ENCODE measurements at places on chromosomes 11 and 22. TPM values are rescaled to one million over a fixed set of nuclear protein-coding genes. Genes with fewer than 3 reads are reported as not detected.

GRCh38 chr11:43035086-43035485 is 276.7 kb upstream of the API5 start:
- DNase-seq = no peak

DNA sequence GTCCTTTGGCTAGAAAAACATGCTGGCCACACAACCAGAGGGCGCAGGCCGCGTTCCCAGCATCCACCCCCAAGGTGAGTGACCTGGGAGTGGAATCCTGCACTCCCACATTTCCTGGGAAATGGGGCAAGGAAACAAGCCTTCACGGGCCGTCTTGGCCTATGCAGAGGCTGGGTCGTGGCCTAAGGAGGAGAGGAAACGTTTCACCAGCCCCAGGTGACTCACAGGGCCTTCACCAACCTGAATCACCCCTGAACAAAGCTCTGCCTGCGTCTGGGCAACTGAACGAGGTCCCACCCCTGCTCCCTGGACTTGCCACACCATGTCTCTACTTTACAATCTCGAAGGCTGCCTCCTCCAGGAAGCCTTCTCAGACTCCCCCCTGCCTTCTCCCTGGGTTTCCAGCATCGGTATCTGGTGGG is 13.2 kb downstream of the MYH9 start:
- no peak for DNase-seq

Gene LRRC32
- 0.05 TPM for total RNA-seq

Gene GLB1L2
- total RNA-seq = 8.9 TPM

DNA sequence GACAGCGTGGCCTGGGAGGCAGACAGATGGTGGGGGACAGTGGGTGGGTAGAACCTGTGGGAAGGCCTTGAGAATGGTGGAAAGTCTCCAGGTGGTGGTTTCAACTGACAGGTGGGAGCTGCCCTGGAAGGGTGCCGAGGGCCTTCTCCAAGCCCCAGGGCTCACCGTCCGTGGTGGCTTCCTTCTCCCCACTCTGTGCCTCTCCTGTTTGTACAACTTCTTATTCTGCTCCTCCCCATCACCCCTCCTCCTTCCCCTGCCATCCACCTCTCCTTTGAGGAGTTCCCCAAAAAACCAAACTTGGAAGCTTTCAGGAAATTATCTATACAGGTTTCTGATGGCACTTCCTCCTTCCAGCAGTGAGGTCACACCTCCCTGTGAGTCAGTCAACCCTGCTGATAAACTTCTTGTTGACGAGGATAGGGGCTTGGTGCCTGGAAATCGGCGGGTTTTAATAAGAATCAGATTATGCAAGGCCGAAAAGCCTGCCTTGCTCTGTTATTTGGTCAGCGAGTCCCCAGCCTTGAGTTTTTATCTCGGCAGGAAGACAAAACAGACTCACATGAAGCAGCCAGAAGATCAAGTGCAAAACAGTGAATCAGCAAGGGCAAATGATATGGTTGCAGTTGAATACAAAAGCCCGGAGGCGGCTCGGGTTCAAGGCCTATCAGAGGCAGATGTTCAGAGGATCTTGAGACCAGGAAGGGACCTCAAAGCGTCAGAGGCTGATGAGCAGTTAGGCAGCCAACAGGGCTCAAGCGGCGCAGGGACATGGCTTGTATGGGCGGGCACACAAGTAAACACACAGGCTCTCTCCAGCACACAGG is 9.5 kb upstream of the ST3GAL4 start:
- no peak for DNase-seq

- DNase-seq = no peak
These were observed 581.3 kb downstream of the SOX6 start for GRCh38 chr11:15775015-15775541.

Gene LARGE1
- total RNA-seq = 1.6 TPM

- no peak for DNase-seq
These were observed 219.3 kb downstream of the BUD13 start for GRCh38 chr11:116553482-116553881.

- no peak for DNase-seq
These were observed 21.0 kb downstream of the SPECC1L start for GRCh38 chr22:24291515-24292201.

DNA sequence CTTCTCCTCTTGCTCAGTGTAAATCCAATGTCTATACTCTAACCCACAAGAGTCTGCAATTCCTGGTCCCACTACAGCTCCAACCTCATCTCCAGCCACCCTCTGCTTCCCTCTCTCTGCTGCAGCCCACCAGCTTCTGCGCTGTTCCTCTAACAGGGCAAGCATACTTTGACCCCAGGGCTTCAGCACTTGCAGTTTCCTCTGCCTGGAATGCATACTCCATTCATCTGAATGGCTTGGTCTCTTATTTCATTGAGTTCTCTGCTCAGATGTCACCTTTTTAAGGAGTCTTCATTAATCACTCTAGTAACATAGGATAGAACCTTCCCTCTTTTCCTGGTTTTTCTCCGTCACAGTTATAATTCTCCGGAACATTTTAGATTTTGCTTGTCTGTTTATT is 141.6 kb downstream of the BUD13 start:
- no peak for DNase-seq

DNA sequence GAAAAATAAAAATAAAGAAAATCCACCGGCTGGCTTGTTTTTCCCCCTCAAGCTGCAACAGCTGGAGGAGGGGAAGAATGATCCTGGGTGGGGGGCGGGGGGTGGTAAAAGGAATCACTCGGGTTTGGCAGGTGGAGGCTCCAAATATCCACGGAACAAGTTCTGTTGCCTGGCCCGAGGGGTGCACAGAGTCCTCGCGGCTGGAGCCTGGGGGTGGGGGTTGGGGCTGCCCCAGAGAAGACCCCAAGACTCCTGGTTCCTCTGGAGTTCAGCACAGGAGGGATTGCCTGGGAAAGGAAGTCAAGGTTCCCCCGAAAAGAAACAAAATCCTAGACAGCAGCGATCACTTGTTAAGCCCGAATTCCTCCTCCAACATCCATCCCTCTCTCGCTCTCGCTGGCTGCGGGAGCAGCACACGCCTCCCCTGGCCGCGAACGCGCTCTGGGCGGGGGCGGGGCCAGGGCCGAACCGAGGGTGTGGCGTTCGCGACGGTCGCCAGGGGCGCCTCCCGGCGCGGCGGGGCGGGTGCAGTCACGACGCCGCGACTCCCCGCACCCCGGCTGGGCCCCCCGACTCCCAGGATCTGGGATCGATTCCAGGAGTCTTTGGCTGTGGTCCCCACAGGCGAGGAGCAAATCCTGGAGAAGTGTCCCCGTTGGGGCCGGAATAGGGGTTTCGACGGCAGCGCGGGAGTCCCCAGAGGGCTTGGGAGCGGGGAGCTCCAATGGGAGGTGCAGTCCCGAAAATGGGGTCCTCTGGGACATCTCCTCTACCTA is at the start of gene KCNA4:
KCNA4 (minus strand) TSS at position 443 of the 776 bp plus-strand sequence. CDS start 4,352 bp downstream, outside the sequence.
- DNase-seq = no peak
